Cortex of kidney (tissue), 1 donor: ENCODE measurements at places on chromosomes 1 and 21.

GRCh38 chr1:72324451-72324850 is 42.1 kb upstream of the NEGR1 start:
- DNase-seq, result no peak

DNA sequence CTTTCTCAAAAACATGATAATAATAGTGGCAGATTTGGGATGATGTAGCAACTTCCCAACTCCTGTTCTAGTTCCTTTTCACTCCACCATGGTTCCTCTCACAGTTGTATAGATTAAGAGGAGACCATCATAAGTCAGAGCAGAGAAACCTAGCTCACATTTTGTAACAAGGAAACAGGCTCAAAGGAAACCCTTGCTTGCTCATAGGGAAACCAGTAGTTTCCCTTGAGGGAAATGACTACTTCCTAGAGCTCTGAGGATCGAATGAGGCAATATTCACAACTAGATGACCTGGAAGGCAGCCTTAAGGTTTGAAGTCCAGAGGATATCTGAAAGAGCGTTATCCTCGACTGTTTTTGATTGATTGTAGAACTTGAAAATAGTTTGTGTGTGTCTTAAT is 76.1 kb upstream of the C8B start:
- no peak for DNase-seq

DNA sequence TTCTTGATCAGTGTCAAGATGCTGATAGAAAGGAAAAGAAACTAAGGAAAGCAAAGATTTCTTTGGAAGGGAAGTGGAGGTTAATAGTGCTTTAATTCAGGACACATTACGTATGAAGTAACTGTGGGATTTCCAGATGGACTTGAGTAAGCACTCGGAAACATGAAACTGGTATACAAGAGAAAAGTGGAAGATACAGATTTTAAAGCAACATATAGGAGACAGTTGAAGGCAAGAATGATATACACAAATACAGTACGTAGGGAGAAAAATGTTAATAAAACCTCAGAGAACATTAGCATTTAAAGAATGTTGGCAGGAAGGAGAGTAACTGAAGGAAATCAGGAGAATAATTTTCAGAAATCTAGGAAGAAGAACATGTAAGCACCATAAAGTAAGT is 730.9 kb upstream of the ADGRL2 start:
- no peak for DNase-seq

DNA sequence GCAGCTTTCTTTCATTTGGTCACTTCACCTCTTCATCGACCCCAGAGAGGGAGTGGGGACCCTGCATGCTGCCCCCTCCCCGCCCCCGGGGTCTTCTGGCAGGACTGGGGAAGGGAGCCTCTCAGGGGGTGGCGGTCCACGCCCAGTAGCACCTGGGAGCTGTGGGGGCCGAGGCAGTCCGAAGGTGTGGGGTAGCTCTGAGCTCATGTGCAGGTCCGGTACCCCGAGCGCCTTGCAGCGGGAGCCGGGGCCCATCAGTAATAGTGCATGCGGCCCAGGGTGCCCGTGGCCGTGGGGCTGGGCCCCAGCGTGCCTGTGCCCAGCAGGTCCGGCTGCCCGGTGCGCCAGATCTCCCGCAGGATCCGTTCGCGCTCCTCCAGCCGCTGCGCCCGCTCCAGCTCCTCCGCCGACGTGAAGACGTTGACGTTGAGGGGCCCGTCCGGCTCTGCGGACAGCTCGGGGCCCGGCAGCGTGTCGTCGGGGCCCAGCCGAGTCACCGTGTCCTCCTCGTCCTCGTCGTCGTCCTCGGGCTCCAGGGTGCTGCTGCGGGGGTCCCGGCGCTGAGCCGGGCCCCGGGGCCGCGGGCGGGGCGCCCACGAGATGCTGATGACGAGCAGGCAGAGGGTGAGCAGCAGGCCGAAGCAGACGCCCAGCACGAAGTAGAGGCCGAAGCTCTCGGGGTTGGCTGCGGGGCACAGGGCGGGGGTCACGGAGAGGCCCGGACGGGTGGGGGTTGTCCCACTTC is 1.2 kb downstream of the EVA1B start:
- no peak for DNase-seq

DNA sequence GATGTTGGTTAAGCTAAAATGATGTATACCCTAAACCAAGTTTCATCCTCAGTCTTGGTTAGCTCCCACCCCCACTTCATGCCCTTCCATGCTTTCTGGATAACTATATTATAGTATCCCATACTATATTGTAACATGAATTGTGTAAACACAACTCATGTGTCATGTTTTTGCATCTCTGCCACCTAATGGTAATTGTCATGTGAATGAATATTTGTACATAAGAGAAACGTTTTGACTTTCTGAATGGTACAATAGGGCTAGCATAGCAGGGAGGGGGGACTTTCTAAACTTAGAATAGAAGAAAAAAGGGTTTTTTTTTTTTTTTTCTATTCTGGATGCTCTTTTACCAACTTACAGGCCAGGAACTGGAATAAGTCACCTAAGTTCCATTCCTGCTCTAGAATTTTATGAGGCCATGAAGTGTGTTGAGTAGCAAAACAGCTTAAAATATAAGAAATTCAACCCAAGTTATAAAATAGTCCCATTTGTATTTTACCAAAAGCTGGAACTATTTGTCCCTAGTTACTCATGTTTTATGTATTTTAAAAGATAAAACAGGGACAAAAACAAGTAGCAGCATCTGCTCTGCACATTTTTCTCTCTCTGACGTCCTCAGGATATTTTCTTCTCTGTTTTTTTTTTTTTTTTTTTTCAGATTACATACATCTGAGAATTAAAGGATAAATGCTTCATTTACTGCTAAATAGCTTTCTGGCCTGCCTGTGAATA is 77.4 kb downstream of the HLX start:
- DNase-seq, result no peak

DNA sequence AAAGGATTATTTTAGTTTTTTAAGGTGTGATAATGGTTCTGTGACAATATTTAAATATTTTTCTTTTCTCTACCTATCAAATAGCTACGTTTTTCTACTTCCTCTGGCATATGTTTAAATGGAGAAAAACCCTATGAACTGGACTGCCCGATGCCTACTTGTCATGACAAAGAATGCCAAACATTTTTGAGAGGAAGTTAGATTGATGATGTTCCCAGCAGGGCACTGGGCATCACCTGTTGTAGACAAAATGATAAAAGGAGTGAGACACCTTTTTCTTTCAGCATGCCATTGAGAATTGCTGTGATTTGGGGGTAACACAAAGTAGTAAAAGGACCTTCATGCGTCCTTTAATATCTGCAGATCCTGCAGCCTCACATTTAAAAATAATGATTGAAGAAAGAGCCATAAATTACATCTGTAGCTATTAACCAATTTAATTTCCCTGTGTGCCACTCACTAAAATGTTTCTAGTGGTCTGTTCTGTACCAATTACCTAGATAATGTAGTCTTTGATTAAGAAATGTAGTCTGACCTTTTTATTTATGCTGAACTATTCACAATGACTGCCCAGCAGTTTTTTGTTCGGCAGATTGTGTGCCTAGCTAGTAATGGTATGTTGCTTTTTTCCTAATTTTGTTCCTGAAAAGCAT is 47.6 kb downstream of the RPL5 start:
- no peak for DNase-seq

DNA sequence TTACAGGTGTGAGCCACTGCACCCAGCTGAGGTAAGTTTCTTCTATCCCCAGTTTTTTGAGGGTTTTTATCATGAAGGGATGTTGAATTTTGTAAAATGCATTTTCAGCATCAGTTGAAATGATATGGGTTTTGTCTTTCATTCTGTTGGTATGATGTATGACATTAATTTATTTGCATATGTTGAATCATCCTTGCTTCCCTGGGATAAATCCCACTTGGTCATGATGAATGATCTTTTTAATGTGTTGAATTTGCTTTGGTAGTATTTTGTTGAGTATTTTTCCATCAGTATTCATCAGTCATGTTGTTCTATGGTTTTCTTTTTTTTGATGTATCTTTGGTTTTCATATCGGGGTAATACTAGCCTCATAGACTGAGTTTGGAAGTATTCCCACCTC is 141.0 kb downstream of the RPS6KC1 start:
- no peak for DNase-seq

DNA sequence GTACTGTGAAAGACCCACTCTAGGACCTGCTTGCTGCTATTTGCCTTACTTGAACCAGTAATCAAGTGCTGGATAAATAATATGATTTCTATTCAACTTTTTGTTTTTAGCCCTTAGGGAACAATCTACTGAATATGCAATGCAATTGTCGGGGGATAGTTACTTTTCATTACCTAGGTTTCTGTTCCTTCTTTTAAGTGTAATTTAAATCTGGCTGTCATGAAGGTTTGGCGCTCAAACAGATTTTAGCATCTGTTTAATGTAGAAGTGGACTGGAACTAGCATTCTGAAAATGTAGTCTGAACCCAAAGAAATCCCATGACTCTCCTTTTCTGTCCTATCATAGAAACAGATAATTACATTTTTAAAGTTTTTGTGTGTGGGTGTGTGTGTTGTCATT is 4.8 kb downstream of the MGST3 start:
- DNase-seq, result no peak

GRCh38 chr1:82836213-82836972 is 1035.7 kb downstream of the ADGRL2 start:
- no peak for DNase-seq

DNA sequence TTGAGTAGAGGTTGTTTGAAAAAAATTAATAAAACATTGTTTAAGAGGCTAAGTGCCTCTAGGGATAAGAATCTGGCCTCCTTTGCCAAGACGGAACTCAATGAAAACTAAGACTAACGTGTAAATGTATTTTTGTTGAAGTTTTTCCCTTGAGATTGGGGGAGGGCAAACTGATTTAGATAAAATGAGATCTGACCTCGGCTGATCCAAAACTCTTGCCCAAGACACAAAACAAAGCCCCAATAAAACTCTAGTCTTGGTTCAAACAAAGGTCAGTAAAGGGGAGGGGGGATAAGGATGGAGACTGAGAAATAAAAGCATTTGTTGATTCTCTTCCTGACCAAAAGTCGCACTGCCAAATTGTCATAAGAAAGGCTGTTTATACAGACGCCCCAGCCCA is 134.8 kb upstream of the DPT start:
- DNase-seq, result no peak

DNA sequence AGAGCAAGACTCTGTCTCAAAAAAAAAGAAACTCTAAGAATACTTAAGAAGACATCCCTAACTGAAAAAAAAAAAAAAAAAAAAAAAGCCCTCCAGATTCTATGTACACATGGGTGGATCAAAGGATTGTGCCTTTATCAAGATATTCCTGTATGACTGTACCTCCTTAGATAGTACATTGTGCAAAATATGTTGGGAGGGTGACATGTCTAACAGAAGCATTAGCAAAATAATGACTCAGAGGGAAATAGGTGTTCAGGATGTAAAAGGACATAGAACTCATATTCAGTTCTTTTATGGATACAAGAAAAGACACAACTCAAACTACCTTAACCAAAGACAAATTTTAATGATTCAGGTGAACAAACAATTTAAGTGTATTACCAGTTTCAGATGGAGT is 269.8 kb upstream of the KAZN start:
- DNase-seq, result no peak

- no peak for DNase-seq
Observed at GRCh38 chr21:26710155-26710554, 135.1 kb downstream of the ADAMTS1 start.

DNA sequence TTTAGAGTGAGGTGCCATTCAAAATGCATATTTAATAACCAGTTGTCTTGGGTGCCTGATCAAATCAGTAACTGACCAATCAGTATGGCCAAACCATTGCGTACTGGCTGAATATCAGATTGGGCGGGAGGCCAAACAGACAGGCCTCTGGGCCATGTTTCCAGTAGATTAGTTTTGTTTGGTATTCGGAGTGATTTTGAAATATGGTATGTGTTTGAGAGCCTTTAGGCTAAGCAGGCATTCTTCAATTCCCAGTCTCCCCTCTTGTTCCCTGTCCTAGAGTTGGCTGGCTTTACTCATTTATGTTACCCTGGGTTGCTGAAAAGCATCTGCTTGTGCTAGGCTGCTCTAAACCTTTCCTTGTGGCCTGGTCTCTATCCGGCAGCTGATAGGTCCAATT is 80.1 kb downstream of the BACH1 start:
- DNase-seq, result no peak

GRCh38 chr1:76158126-76158525 is 83.6 kb downstream of the ST6GALNAC3 start:
- no peak for DNase-seq

DNA sequence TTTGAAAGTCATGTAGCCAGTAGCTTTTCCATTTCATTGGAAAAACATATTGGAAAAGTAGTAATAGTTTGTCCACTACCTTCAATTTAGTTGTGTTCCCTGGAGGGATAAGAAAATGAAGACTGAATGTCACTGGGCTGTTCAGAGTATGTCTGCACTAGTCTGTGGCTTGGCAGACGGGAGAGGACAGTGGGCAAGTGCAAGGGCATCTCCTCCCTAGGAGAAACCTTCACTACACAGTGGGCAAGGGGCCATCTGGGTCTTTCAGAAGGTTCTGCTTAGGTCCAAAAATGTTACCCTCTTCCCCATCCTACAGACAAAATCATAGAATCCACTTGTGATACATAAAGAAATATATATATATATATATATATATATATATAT is 118.1 kb downstream of the C1orf21 start:
- DNase-seq, result no peak

DNA sequence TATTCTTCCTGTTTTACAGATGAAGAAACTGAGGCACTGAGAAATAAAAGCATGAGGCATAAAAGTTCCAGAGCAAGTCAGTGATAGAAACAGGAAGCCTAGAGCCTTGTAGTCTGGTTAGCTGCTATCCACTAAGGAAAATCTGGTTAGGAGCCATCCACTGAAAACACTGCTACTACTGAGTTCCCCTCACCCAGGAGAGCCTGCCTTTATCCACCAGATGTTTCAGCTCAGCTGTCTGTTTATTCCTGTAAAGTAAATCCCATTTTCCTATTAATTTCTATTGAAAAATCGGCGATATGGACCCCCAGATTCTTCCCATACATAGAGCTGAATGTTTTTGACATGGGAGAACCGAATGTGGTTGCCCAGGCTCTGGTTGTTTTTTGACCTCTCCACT is 63.7 kb upstream of the LMO4 start:
- no peak for DNase-seq

- no peak for DNase-seq
Observed at GRCh38 chr1:180631194-180631765, 542 bp upstream of the XPR1 start.

GRCh38 chr1:9942939-9943788 is at the start of the genes LZIC and NMNAT1:
LZIC (minus strand) TSS chr1:9943391; CDS start chr1:9936619, 6,772 bp downstream.
NMNAT1 (plus strand) TSS chr1:9943475; CDS start chr1:9972074, 28,599 bp downstream.
- peak; percentile 25 for DNase-seq

DNA sequence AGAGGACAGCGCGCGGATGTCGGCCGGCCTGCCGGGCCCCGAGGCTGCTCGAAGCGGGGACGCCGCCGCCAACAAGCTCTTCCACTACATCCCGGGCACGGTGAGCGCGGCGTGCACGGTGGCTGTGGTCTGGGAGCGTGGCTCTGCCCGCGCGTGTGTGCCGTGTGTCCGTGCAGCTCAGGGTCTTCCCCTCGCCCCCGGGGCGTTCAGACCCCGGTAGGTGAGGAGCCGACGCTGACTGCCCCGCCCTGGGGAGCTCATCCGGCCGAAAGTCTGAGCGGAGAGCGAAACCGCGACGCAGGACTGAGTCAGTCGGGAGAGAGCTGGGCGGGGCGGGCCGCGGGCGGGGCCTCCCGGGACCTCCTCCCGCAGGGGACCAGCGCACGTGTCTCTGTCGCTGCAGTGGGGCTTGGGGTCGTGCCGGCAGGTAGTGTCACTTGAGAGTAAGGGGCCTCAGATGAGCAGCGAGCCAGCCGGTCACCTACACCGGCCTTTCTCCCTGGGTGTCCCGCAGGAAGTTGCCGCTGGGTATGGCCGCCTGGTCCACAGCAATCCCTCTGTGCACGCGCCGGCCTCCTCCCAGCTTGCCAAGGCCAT is 520 bp downstream of the PLEKHN1 start:
- no peak for DNase-seq
